ENCODE measurements at places on chromosomes 5 and 9. TPM values are rescaled to one million over a fixed set of nuclear protein-coding genes. Genes with fewer than 3 reads are reported as not detected.

HTR4 gene
- not detected for total RNA-seq

CDH10 gene
- total RNA-seq: not detected

ENHO gene
- total RNA-seq: 0.35 TPM

DBH gene
- 0.78 TPM for total RNA-seq

WNT8A gene
- not detected for total RNA-seq

FGF1 gene
- total RNA-seq: not detected

IL9 gene
- total RNA-seq: not detected

TGFBI gene
- 2.9 TPM for total RNA-seq

MAMDC2 gene
- not detected for total RNA-seq

- H3K27me3 ChIP-seq: no peaks in the 10 kb centered on the region
- DNase-seq: no peak
- H3K27ac ChIP-seq: no peak overlapping the region
- no peak overlapping the region for H3K4me3 ChIP-seq
Observed at GRCh38 chr5:72241346-72242003, 78.6 kb downstream of the MRPS27 start.

DNA sequence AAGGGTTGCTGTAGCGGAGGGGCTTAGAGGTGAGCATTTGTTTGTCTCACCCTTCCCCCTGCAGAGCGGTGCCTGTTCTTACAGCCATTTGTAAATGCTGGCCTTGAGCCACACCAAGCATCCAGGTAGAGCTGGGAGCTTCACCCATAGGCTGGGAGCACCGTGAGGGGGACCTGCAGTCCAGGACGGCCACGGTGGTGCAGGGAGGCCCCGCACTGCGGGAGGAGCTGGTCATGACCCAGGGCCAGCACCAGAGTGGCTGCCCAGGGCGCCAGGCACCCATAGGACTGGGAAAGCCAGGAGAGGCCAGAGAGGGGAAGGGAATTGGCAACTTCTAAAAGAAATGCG lies 197.3 kb upstream of the ADAMTS16 start:
- no peaks in the 10 kb centered on the region for H3K4me1 ChIP-seq
- no peaks in the 10 kb centered on the region for H3K27me3 ChIP-seq
- DNase-seq: no peak
- no peak overlapping the region for H3K27ac ChIP-seq
- H3K4me3 ChIP-seq: no peak overlapping the region

- peaks cover 5% of the 10 kb centered on the region for H3K4me1 ChIP-seq
- H3K27ac ChIP-seq: no peak overlapping the region
- H3K36me3 ChIP-seq: peaks cover 38% of the 10 kb centered on the region
Observed at GRCh38 chr9:127457191-127457878, 6.0 kb downstream of the LRSAM1 start.

DNA sequence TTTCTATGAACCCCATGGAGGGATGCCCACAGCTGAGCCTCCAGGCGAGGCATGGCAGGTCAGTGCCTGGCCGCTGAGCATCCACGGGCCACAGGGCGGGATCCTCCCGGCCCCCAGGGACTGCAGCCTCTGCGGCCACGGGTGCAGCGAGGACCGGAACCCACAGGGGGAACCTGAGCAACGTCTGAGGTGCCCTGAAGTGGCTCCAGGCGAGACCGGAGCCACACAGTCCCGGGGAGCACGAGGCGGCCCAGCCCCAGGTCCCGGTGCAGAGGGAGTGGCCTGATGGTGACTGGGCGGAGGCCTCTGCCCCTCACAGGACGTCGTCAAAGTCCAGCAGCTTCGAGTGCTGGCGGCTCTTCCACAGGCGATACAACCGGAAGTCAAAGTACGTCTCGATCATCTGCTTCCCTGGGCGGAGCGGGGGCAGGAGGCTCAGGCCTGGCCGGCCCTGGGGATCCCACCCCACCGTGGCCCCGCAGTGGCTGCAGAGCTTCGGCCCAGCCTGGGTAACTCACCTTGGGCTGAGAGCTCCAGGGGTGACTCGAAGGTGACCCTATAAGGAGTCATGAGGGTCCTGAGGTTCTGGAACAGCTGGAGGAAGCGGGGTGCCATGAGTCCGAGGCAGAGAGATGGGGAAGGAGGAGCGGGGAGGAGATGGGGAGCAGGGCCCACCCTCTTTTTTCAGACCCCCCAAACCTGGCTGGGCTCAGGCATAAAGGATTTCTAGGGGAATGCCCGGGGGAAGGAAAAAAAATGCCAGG lies 8.1 kb upstream of the ENTPD8 start:
- H3K4me3 ChIP-seq: no peak overlapping the region
- H3K36me3 ChIP-seq: peaks cover 6% of the 10 kb centered on the region
- DNase-seq: no peak
- H3K27me3 ChIP-seq: no peaks in the 10 kb centered on the region
- H3K27ac ChIP-seq: no peak overlapping the region
- peaks cover 73% of the 10 kb centered on the region for H3K4me1 ChIP-seq

GRCh38 chr5:94470802-94471201 lies 147.6 kb downstream of the KIAA0825 start:
- H3K4me1 ChIP-seq: no peaks in the 10 kb centered on the region
- H3K27ac ChIP-seq: no peak overlapping the region
- no peaks in the 10 kb centered on the region for H3K36me3 ChIP-seq
- H3K4me3 ChIP-seq: no peak overlapping the region

- H3K27me3 ChIP-seq: no peaks in the 10 kb centered on the region
- H3K4me1 ChIP-seq: no peaks in the 10 kb centered on the region
- DNase-seq: no peak
- no peaks in the 10 kb centered on the region for H3K36me3 ChIP-seq
Observed at GRCh38 chr5:9456435-9457042, 89.3 kb downstream of the SEMA5A start.

DNA sequence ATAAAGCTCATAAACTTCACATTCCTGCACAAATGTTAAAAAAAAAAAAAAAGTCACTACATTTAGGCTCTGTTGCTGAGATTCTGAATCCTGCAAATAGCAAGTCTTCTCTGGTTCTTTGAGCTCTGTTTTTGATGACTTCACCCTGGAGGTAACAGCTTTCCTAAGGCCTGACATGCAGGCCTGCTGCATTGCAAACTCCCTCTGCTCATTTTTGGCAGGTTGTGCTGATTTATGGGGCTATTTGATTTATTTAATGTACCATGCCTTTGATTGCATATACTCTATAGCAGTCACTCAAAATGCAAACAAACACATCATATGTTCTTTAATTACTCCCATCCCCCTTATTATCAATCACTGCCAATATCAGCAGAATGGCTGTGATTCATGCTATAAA lies 416.1 kb upstream of the IZUMO3 start:
- H3K27me3 ChIP-seq: no peaks in the 10 kb centered on the region
- H3K36me3 ChIP-seq: no peaks in the 10 kb centered on the region
- no peak for DNase-seq
- H3K4me3 ChIP-seq: no peak overlapping the region
- no peaks in the 10 kb centered on the region for H3K4me1 ChIP-seq
- no peak overlapping the region for H3K27ac ChIP-seq

DNA sequence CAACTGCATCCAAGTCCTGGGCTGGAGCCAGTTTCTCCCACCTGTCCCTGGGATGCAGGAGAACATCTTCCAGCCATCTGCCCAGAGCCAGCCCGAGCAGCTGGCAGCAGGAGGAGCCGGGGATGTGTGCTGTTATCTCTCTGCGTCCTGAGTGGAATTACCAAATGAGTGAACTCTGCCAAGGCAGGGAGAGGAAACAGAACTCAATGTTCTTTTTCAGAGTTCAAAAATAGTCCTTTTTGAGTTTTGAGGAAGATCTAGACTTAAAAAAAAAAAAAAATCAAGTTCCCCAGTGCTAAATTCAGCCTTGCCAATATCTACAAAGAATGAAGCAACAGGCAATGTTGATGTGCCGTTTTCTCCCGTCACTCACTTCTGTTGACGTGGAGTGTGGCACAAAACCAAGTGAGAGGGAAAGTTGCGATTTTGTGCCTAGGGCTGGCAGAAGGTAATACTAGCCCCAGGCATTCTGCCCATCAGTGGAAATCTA lies 56.2 kb downstream of the TMOD1 start:
- peaks cover 6% of the 10 kb centered on the region for H3K27me3 ChIP-seq
- no peaks in the 10 kb centered on the region for H3K4me1 ChIP-seq
- no peak overlapping the region for H3K4me3 ChIP-seq
- no peaks in the 10 kb centered on the region for H3K36me3 ChIP-seq

GRCh38 chr9:29068461-29068860 lies 1495.2 kb upstream of the C9orf72 start:
- DNase-seq: no peak
- no peaks in the 10 kb centered on the region for H3K27me3 ChIP-seq
- H3K4me3 ChIP-seq: no peak overlapping the region
- no peaks in the 10 kb centered on the region for H3K4me1 ChIP-seq
- no peaks in the 10 kb centered on the region for H3K36me3 ChIP-seq

DNA sequence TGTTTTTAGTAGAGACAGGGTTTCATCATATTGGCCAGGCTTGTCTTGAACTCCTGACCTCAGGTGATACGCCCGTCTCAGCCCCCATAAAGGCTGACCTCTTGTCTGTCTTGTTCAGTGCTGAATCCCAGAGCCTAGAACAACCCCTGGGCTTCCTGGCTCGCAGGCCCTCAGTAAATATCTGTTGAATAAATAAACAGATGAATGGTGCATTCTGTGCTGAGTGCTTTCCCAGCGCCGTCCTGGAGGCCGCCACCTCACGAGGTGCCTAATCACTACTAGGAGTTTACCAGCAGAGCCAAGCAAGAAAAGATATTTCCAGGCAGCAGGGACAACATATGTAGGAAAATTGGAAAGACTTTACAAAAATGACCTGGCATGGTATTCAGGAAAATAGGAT lies 88.5 kb downstream of the SNX24 start:
- H3K36me3 ChIP-seq: no peaks in the 10 kb centered on the region
- no peak overlapping the region for H3K27ac ChIP-seq
- no peaks in the 10 kb centered on the region for H3K27me3 ChIP-seq
- no peak overlapping the region for H3K4me3 ChIP-seq

- H3K36me3 ChIP-seq: no peaks in the 10 kb centered on the region
- no peak for DNase-seq
- H3K4me1 ChIP-seq: no peaks in the 10 kb centered on the region
- H3K27ac ChIP-seq: no peak overlapping the region
Observed at GRCh38 chr5:126219616-126220015, 203.6 kb upstream of the GRAMD2B start.

DNA sequence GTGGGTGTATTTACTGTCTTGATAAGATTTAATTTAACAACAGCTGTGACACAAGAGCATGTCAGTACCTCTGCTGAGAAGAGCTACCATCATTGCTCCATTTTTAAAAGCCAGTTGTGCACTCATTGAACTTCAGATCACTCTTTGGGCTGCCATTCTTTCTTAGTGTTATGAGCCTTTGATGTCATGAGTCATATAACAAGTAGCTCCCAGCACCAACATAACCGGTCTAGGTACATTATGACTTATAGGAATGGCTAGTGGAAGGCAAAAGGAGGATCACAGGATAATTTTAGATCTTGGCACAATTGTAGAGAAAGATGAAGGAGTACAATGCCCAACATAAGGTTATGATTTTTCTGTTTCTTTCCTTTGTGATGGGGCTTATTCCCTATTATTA lies 170.8 kb upstream of the FBN2 start:
- H3K4me1 ChIP-seq: no peaks in the 10 kb centered on the region
- no peaks in the 10 kb centered on the region for H3K27me3 ChIP-seq
- no peak for DNase-seq

Data from T-cell (primary cell).